ENCODE measurements at places on chromosomes 3 and 15.

- DNase-seq: no peak
Measured at GRCh38 chr3:185717627-185718402, 107.0 kb downstream of the IGF2BP2 start.

- DNase-seq: no peak
Measured at GRCh38 chr15:29309139-29309538, 39.5 kb upstream of the NSMCE3 start.

- DNase-seq: no peak
Measured at GRCh38 chr3:56720849-56721248, 37.8 kb upstream of the TASOR start.

- no peak for DNase-seq
Measured at GRCh38 chr3:36895496-36896409, 49.1 kb downstream of the TRANK1 start.

GRCh38 chr3:8885536-8886316 is 77.5 kb downstream of the RAD18 start:
- DNase-seq: no peak

DNA sequence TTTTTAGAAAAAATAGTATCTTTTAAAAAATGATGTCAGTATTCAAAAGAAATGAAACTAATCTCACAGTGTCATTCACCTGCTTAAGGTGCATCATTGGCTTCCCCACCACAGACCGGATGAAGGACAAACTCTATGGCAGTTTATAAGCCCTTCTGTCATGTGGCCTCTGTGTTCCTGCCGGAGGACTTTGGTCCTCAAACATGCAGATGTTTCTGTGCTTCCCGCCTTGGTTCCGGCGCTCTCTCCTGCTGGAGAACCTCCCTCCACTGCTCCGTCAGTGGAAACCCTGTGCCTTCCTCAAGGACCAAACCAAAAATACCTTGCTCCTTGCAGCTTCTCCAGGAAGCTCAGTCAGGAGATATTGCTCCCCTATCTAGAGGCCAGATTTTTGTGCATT is 326.3 kb downstream of the UACA start:
- no peak for DNase-seq

- no peak for DNase-seq
Measured at GRCh38 chr15:39591141-39591895, 10.4 kb downstream of the THBS1 start.

- no peak for DNase-seq
Measured at GRCh38 chr3:110711851-110712516, 359.6 kb upstream of the NECTIN3 start.

GRCh38 chr3:187292631-187293515 is 1.3 kb upstream of the MASP1 start:
- DNase-seq: peak; percentile 42

GRCh38 chr3:46500656-46501635 is 3.2 kb downstream of the RTP3 start:
- DNase-seq: no peak

GRCh38 chr15:68900027-68900426 is 30.3 kb upstream of the SPESP1 start:
- DNase-seq: no peak

GRCh38 chr15:94206463-94207167 is 24.7 kb upstream of the MCTP2 start:
- peak; percentile 87 for DNase-seq

GRCh38 chr3:100002599-100003350 is 111.5 kb downstream of the FILIP1L start:
- peak; percentile 1 for DNase-seq

- no peak for DNase-seq
Measured at GRCh38 chr15:59217876-59218498, 11.3 kb downstream of the LDHAL6B start.

DNA sequence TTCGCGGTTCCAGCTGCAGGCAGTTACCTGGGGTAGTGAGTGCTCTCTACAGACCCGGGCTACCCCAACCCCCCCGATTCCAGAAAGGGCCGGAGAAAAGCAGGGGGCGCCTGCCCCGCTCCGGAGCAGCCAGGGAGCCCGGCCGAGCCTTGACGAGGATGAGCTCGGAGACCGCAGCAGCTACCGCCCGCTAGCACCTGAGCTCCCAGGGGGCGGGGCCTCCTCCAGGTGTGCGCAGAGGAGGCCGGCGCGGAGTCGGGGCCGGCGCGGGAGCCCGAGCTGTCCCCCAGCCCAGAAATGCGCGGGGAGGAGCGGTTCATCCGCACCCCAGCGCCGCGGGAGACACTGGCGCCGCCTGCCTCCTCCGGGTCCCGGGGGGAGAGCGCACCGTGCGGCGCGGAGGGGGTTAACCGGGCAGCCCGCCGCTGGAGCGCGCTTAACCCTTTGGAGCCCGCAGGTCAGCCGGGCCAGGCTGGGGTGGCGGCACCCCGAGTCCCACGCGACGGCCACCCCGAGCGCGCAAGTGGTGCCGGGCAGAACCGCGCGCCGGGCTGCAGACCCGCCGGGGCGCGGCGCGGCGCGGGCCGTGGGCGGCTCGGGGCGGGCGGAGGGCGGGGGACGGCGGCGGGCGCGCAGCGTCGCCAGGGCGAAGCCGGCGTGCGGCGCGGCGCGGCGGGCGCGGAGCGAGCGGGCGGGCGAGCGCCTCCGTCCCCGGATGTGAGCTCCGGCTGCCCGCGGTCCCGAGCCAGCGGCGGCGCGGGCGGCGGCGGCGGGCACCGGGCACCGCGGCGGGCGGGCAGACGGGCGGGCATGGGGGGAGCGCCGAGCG is at the start of gene CACNA1D:
TSS of gene CACNA1D (plus strand) at position 649 of the 829 bp plus-strand sequence. CDS start 556 bp downstream, outside the sequence.
- DNase-seq: no peak

DNA sequence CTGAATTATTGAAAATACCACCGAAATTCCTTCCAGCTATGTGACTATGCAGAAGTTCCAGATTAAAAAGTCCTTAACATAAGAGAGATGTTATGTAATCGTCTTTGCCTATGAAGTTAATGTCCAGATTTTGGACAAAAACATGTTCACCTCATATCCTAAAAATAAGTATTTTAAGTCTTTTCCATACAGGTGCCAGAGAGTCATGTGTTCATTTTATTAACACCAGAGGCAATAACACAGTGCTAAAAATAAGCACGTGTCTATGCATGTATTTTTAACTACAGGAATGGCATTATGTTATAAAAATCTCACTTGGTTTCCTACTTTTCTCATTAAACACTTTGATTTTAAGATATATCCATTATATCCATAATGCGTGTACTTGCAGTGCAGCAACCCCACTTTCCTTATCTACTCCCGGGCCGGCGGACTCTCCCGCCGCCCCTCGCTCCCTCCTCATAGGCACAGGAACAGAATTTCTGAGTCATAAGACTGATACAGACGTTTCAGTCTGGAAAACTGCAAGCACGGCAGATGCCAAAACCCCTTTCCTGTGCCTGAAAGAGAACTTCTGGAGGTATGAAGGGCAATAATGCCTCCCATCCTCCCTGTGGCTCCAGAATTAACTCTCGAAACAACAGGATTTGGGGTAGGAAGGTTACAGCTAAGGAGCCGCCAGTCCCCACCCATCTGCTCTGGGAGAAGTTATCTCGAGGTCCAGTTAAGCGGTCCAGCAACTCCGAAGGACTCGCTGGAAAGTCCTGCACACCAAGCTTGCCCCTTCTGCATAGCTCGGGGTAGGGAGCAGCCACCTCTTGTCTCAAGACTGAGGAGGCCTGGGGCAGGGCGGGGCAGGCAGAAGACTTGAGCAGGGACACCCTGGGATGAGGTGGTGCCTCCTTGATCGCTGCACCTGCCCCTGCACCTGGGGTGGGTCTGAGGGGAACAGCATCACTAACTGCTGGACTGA is 22.3 kb upstream of the PSTPIP1 start:
- DNase-seq: no peak

- no peak for DNase-seq
Measured at GRCh38 chr3:149592758-149593240, 65.0 kb downstream of the WWTR1 start.

GRCh38 chr3:145313751-145314150 is 847.2 kb downstream of the PLOD2 start:
- no peak for DNase-seq

DNA sequence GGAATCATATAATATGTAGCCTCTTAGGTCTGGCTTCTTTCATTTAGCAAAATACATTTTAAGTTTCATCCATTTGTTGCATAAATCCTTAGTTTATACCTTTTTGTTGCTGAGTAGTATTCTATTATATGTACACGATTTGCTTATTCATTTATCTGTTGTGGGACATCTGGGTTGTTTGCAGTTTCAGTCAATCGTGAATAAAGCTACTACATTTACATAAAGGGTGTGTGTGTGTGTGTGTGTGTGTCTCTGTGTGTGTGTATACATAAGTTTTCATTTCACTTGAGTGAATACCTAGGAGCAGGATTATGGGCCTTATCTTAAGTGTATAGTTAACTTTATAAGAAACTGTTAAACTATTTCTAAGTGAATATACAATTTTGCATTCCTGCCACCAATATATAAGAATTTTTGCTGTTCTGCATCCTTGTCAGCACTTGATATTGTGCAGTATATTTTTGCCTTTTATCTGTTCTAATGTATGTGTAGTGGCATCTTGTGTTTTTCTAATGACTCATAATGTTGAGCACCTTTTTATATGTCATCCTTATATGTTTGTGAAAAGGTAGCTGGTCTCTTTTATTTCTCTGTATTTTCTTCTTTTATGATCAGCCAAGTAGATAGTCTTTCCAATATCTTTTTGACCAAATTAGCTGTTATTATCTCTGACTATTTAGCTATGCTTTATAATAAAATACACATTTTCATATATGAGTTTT is 55.0 kb downstream of the GLCE start:
- DNase-seq: no peak

- no peak for DNase-seq
Measured at GRCh38 chr3:158804441-158804840, 2.6 kb downstream of the MFSD1 start.

DNA sequence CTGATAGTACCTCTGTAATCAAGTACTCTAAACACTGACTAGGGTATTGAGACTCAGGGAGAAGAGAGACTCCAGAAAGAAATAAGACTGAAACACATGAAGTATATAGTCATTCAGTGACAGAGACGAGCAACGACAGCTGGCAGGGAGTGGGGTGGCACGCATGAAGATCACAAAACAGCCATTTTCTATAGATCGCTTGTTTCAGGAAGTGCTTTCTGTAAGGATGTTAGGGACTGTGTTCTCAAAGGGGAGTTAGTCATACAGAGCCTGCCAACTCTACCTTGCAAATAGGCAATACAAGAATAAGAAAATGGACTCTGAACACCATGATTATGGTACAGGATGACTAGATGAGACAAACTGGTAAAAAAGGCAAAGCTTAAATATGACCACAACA is 139.5 kb downstream of the TBL1XR1 start:
- DNase-seq: peak; percentile 82

- DNase-seq: peak; percentile 61
Measured at GRCh38 chr15:90813796-90814190, 54.6 kb upstream of the FURIN start.

DNA sequence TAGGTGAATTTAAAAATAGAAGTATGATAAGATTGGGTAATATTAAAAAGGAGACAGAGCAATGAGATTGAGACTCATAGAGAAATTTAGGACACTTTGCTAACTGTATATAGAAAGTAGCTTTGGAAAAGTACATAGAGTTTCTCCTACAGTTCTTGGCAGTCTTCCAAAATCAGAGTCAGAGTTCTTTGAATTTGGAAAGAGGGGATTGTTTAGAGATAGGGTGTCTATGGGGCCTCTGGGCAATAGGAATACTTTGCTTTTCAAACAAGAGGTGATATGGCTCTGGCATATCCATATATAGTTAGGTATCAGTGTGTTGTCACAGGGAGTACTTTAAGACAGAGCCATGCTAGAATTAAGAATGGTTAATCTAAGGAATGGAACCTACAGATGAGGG is 477.1 kb upstream of the KCNMB2 start:
- DNase-seq: no peak

DNA sequence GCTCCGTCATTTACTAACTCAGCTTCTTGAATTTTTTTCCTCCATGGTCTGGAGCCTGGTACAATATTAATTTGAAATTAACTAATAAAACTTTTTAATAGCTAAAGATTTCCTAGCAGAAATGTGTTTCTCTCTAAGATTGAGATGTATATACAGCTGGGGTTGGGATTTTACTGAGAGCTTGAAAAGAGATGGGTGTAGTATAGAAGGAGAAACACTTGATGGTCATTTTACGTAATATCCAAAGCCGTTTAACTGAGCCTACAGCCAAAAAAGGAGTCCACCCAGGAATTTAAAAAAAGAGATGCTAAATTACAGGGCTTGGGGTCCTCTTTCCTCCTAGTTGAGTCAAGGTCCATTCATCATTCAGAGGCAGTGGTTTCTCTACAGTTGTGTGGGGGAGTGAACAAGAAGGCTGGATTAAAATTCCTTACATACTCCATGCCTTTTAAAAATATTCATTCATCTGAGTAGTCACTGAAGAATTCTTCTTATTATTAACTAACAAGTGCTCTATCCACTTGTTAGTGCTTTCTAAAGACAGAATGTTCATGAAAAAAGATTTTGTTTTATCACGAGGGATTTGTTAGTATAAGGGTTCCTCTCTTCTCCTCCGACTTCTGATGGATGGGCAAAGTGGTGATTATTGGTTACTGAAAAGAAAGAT is 255.3 kb upstream of the IL12A start:
- DNase-seq: no peak

- no peak for DNase-seq
Measured at GRCh38 chr3:192731233-192731632, 3.9 kb upstream of the FGF12 start.

DNA sequence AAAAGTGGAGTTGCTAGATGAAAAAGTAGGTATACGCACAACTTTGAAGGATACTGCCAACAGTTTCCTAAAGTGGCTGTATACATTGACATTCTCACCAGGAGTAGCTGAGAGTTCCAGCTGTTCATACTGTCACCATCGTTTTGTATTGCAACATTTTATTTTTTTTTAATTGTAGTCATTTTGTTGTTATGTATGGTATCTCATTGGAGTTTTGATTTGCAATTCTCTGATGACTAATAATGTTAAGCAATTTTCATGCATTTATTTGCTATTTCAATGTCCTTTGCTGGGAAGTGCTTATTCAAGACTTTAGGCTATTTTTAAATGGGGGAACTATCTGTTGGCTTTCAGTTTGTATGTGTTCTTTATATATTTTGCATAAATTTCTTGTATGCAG is 185.1 kb upstream of the TGFBR2 start:
- DNase-seq: no peak

DNA sequence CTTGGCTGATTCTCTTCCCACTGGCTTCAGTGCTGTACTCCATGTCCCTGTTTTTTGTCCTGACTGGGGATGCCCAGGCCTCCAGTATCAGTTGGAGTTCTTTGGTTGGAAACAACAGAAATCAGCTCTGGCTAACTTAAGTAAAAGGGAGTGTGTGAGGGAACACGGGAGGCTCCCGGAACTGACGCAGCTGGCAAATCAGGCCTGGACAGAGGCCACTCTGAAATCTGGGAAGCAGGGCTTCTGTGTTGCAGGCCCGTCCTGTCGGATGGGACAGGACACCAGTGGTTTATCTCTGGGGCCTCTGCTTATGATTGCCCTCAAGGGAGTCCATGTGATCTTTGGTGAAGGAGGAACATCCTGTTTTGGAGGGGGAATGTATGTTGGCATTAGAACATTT is 124.3 kb downstream of the CHCHD6 start:
- no peak for DNase-seq

DNA sequence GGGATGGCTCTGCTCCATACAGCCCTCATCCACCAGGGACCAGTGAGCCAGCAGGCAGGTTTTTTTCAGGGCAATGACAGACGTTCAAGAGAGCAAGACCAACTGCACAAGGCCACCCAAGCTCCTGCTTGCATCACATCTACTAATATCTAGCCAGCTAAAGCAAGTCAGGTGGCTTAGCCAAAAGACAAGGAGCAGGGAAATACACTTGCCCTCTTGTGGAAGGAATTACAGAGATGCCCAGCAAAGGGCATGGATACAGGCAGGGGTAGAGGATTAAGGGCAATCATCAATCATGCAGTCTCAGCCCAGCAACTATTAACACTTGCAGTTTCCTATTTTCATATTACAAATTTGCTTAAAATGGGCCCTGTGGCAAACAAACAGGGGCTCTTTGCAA is 81.5 kb upstream of the NTRK3 start:
- DNase-seq: no peak

Data from activated CD4-positive, alpha-beta T cell treated with anti-CD3 and anti-CD28 coated beads, Interleukin-2, Interleukin-6, amounts not matched to agents 100 ng/mL and 50 ng/mL, durations not matched to agents 16 hours and 8 hours (primary cell).